NCI-H2107 (cell line): ENCODE measurements at places on chromosomes 16 and 17.

DNA sequence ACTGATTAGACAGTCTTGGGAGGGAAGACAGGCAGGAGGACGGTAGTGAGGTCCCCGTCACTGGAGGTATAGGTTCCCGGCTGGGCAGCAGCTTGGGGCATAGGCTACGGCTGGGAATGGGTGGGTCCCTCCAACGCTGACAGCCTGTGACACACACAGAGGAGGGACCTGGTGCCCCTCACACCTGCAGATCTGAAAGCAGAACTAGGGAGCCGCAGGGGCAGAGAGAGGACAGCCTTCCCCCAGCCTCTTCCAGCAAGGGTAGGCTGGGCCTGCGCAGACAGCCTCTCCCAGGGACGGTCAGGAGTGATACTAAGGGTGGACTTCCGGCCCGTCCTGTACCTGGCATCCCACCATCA is 2.0 kb downstream of the P2RX1 start:
- no peak for DNase-seq

DNA sequence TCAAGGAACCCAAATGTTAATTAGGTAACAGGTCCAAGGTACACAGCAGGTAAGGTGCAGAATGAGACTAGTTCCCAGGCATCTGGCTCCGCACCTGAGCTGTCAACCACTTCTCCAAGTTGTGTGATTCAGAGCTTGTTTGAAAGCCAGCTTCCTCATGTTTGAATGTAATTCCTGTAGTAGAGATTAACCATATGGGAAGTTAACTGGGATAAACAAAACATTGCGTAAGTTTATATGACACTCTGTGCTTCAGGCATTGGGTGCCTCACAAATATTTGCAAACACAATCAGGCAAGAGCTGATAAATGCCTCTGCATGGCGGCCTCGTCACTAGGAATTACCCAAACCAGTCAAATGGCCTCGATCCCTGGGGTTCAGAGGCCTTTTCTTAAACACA is 27.9 kb upstream of the CPHXL start:
- no peak for DNase-seq

DNA sequence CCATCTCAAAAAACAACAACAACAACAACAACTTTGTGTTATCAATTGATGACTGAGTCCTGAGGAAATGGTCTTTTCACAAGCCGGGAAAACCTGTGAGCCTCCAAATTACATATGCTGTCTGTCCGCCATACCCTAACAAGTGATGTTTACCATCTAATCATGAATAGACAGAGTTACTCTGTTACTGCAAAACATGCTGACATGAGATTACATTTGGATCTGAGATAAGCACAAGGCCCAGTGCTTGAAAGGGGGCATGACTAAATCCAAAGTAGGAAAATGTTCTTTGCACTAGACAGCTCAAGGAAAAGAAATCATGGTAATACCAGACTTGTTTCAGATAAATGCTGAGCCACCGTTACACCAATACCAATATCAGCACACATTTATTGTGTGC is 8.6 kb upstream of the ATXN1L start:
- DNase-seq = no peak

DNA sequence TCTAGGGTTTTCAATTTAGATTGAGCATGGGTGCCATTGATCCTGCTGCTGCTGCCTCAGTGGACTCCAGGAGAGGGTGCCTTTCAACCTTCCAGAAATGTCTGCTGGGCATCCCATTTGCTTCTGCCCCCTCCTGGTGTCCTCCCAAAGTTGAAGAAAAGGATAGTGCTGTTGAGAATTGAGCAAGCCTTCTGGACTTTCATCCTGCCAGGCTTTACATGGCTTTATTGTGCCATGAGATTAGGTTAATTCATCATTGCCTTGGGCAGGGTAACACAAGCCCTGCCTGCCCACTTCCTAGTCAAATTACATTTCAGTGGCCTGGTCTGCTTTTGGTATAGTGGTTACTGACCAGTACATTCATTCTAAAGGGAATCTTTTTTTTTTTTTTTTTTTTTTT is 17.9 kb upstream of the TANGO6 start:
- DNase-seq = no peak

DNA sequence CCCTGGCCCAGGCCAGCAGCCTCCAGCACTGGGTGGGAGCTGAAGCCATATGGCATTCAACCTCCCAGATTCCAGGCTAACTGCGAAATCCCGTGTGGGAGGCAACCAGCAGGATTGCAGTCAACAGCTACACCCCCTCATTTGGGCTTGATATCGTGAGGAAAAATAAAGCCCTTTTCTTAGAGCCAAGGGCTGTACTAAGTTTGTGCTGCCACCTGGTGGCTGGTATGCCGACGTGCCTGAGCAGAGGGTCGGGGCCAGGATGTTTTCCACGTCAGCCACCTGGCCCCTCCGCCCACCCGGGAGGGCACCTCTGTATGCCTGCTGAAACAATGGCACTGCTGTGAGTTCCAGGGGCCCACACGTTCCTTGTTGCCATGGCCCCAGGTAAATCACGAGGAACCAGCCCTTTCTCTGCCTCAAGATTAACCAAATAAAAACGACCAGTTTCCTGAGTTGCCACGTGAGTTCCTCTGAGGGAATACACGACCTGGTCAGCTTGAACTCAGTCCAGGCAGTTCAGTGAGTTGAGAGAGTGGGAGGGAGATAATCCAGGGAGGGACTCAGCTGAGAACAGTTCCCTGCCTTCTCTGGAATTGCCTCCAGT is 9.0 kb downstream of the TMEM98 start:
- DNase-seq = no peak

DNA sequence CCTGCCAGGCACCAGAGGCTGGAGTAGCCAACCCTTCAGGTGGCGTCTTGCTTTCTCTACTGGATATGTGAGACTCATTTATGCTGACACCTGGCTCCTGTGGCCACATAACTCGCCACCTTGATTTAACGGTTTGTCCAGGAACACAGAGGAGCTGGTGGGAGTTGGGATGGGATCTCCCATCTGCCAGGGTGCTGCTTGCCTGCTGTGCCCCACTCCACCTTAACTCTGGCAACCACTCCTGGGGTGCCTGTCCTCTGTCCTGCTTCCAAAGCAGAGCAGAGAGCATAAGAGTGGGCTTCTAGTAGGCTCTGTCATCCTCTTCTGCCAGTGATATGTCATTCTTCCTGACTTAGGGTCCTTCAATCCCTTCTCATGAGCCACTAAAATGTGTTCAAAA is 63.4 kb upstream of the ZNF423 start:
- no peak for DNase-seq

DNA sequence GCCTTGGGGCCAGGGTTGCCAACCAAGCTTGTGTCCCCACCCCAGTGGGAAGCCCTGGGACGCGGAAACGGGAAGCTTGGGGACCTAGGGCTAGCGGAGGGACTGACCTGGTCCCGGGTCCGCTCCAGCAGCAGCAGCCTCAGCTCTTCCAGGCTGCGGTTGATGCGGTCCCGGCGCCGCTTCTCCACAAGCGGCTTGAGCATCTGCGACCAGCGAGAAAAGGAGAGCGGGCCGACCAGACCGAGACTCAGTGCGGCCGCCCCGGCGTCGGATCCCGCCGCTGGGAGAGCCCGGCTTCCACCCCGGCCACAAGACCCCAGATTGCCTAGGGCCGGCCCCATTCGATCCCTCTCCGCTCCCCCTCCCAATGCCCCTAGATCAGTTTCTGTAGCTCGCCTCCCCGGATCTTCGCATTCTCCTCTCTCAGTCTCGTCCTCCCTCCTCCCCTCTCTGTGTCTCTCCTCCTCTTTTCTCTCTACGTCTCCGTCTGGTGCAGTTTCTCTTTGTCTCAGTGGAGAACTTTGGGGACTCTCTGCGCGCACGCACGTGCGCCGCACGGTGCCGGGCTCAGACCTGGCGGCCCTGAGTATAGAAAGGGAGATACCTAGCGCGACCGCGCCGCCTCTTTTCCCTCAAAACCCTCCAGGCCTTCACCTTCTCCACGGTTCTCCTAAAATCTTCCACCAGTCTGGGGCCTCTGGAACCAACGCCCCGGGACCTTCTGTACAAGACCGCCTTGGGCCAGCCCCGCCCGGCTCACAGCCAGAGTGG is 797 bp downstream of the HES7 start:
- DNase-seq = no peak

DNA sequence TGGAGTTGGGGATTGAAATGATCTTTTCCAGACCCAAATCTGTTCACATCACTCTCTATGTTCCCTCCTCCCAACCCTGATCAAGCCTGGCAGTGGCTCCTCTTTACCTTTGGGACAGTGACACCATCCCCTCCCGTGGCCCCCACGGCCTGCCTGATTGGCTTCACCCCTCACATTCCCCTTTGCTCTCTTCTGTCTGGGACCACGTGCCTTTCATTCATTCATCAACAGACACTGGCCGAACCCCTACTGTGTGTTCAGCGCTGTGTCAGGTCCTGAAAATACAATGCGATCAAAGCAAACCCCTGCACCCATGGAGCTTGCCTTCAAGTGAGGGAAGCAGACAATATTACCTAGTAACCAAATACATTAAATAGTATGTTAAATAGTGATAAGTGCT is 2.2 kb upstream of the ALOX12B start:
- no peak for DNase-seq

DNA sequence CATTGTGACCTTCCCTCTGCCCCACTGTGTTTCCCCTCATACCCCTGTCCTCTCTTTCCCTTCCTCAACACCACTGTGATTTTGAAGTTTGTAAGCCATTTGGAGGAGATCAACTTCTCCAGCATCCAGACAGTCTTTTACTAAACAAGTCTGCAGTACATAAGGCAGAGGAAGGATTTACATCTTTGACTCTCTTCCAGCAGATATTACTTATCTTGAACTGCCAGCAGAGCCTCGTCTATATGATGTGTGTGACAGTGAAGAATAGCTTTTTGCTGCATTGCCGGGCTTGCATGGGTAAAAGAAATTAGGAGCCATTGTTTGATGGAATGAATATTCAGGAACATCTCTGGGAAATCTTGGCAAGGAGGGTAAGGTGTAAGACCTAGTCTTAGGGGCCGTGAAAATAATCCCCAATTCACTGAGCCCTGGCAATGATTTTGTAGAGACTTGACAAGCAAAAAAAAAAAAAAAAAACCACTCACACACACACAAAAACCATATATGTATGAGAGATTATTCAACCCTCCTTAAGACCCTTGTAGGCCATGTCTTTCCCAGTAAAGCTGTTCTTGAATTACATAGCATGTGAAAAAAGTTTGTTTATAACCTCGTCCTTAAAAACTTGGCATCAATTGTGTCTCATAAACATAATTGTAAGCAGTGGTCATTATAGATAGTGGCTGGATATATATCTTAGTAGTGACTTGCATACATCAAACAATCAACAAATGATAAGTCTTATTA is 903.9 kb downstream of the CDH11 start:
- no peak for DNase-seq

DNA sequence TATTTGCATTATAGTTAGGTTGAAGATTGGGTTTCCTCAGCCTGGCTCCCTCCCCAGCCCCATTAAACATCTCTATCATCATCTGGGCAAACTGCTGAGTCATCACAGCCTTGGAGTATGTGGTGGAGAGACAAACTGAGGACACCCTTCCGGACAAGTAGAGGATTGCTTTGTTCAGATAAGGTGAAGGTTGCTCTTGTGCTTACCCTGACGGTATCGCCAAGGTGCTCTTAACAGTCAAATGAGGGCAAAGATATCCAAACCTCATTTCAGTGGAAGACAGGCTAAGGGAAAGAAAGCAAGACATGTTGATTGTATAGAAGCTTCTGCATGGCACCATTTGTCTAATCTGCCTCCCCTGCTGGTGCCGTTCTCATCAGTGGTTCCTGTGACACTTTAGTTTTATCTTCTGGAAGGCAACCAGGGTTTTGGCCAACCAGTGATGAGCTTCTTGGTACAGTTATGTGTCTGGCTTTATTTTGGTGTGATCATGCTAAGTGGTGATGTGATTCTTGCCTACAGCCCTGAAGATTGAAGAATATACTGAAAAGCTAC is 56.9 kb upstream of the LGALS9 start:
- no peak for DNase-seq

GRCh38 chr16:25260416-25260815 is 2.8 kb upstream of the ZKSCAN2 start:
- DNase-seq = no peak

- DNase-seq = no peak
These were observed at the start of gene ABR for GRCh38 chr17:1179818-1180742. TSS of gene ABR (minus strand) at chr17:1179981. CDS start at chr17:1179727, 254 bp downstream.

DNA sequence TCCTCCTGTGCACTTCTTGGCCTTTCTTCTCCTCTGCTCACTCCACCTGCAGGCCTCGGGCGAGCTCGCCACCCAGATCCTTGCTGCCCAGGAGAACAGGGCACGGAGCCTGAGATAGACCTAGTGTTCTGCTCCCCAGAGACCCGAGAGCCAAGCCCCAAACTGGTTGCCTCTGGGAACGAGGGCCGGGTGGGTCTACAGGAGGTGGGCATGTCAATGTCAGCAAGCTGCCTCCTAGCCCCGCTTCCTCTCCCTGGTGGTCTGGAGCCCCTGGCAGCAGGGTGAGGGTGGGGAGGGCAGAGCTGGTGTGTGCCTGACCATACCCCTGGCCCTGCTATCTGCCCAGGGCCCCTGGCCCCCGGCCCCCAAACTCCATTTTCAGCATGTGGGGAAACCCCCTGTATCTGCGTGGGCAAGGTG is 841 bp upstream of the NDRG4 start:
- no peak for DNase-seq

- DNase-seq = peak; percentile 33
These were observed 590.6 kb downstream of the MAF start for GRCh38 chr16:79009896-79010295.

DNA sequence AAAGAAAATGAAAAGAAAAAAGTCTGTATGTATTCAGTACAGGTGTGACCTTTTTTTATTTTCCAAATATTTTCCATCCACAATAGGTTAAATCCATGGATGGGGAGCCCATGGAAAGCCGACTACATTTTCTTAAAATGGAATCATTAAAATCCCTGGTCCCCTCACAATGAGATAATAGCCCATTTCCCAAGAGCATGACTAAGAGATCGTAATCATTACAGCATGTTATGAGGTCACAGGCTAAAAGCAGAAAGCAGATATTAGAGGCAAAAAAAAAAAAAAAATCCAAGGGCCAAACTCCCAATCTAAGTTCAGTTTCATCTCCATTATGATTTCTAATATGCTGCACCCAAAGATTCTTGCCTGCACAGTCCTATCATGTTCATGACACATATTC is 44.7 kb downstream of the CYTH1 start:
- DNase-seq = no peak

DNA sequence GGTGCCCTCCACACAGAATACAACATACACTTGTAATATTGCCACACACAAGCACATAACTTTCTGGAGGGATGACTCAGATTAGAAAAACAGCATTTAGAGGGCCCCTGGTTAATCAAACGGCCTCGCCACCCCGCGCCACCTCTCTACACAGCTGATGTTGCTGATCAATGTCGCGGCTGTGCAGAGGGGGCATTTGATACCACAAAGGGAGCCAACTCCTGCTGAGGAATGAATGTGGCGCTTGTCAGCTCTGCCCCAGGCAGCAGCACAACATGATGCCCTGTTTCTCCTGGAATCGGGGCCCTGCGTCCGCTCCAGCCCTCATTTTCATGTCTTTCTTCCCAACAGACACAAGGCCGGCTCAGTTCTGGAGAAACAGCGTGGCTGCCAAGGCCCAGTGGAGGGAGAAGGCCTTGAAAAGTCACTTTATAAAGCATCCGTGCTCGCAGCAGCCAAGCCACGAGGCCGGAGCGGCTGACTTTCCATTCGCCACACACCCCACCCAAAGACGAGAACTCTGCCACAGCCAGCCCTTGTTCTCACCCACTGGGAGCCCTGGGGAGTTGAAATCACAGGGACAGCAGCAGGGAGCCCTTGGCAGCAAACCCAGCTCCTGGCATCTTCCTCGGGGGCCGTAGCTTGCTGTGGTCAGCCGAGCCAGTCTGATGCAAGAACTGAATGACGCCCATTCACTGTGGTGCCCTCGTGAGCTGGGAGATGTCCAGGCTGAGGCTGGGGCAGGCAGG is 65.6 kb downstream of the XYLT1 start:
- no peak for DNase-seq
